ENCODE measurements at places on chromosomes 16 and 17.

DNA sequence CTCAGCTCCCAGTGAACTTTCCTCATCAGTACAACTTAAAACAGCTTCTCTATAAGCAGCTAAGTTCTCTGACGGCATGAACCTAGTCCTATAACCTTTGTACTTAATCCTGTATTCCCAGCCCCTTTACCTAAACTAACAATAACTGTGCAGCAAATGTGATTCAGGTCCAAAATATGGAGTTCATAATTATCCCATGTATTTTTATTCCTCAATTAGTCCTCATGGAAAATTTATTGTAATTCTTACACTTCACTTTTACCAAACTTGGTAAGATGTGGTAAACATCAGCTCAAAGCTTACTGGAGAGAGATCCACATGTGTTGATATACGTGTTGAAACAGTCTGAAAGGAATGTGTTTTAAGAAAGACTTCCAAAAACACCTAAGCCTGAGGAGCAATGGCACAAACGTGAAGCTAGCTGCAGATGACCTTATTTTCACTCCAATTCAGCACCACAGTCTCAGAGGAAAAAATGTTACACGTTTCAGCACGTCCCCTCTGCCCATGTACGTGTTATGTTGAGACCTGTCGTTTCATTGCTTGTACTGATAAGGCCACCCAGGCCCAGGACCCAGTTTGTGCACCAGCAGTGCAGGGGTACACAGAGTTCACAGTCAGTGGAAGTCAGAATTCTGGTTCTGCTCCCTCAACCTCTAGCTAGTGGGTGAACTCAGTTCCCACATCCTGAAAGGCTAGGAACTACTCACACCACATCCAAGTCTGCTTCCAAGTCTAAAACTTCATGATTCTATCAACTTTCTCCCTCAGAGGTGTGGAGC lies 7.1 kb downstream of the USP31 start:
- no peak for DNase-seq

DNA sequence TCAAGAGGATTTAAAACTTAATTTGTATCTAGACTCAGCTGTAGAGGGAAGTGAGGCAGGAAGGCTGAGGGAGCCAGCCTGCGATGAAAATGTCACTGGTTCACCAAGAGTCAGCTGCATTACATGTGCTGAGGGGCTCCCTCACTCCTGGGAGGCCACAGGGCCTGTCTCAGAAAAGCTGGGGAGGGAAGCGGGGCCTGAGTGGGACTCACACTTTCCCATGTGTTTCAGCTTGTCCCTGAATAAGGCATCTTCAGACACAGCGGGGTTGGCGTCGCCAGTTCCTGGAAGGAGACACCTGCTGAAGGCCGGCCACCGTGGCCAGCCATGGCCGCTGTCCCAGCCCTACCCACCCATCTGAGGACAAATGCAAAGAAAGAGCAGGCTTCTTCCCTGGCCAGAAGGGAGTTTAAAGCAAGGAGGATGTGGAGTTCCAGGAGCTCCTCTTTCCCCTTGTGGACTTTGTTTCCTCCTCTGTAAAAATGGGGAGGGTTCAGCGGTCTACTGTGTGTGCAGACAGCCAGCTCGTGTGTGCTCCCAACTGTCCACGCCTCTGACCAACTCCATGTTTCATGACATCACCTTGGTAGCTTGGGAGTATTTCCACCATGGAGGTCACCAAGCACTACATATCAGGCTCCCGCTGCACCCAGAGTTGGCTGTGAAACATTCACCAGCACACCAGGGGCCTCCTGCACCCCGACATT lies 19.2 kb upstream of the MRPS23 start:
- no peak for DNase-seq

- no peak for DNase-seq
Measured at GRCh38 chr16:89482150-89482816, 8.1 kb downstream of the ANKRD11 start.

DNA sequence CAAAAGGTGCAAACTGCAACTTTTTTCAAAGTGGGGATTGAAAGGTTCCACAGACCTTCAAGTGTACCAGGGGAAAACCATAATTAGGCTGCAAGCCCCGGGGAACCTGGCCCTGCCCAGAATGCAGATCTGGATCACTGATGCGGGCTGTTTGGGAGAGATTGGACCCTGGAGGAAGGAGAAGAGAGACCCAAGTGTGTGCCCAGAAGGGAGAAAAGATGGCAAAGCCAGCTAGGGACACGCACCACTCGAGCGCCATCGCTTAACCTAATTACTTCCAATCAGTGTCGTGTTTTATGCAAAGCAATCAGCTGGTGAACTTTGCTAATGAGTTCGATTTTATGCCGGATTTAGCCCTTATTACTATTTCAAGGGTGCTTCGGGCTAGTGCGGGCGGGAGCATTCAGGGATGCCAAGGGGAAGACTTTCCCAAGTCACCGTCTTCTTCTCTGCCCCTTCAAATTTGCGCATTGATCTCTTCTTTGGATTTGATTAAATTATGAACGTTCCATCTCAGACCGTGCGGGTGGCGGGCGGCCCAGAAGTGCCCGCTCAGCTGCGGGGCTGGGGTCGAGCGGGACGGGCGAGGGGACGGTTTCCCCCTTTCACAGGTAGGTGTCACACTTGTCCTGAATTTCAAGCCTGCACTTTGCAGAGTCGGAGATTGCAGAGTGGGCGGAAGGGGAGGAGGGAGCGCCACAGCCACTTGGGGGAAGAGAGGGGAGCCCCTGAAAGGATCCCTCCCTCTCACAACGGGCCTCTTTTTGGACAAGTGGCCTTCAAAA lies 4.0 kb downstream of the IRX5 start:
- DNase-seq, result no peak

- DNase-seq, result peak; percentile 69
Measured at GRCh38 chr16:21646721-21647561, 5.5 kb downstream of the IGSF6 start.

GRCh38 chr17:2423271-2423670 lies 22.4 kb upstream of the MNT start:
- no peak for DNase-seq

DNA sequence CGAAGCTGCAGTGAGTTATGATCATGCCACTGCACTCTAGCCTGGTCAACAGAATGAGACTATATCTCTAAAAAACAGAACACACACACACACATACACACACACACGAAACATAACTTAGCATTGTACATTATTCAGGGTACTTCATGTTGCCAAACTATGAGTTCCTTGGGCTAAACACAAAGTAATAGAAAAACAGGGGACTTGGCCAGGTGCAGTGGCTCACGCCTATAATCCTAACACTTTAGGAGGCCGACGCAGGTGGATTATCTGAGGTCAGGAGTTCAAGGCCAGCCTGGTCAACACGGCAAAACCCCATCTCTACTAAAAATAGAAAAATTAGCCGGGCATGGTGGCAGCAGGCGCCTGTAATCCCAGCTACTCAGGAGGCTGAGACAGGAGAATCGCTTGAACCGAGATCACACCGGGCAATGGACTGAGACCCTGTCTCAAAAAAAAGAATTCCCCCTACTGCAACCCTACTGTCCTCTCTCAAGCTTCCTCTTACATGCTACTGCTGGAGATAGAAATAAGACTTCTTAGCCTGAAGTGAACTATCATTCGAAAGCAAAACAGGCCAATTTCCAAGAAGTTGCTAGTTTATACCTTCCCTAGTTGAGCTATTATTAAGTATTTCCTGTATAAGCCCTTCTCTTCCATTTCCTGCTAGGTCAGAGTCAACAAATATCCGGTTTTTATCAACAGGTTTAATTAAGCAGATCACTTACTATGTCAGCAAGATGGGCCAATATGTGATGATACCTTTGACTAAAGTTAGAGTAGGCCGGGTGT lies 7.2 kb downstream of the LSM12 start:
- no peak for DNase-seq

GRCh38 chr16:78519896-78520295 lies 420.4 kb downstream of the WWOX start:
- DNase-seq, result no peak

DNA sequence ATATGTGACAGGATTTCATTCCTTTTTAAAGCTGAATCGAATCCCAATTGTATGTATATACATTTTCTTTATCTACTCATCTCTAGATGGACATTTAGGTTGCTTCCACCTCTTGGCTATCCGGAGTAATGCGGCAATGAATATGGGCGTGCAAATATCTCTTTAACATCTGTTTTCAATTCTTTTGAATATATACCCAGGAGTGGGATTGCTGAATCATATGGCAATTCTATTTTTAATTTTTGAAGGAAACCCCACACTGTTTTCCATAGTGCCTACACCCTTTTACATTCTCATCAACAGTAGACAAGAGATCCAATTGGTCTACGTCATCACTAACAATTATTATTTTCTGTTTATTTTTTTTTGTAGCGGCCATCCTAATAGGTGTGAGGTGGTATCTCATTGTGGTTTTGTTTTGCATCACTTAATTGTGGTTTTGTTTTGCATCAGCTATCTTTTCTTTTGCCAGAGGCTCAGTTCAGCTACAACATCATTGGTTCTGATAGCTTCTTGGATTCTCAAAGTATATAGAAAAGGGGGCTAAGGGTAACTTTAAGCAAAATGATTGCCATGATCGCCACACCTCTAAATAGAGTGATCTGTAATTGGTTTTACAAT lies 25.6 kb upstream of the MAP2K6 start:
- DNase-seq, result no peak

GRCh38 chr17:80023481-80024205 lies 12.0 kb downstream of the TBC1D16 start:
- DNase-seq, result no peak

- DNase-seq, result no peak
Measured at GRCh38 chr16:22423716-22424115, 49.3 kb upstream of the CDR2 start.

GRCh38 chr16:49009204-49009603 lies 272.4 kb downstream of the CBLN1 start:
- DNase-seq, result no peak

GRCh38 chr17:18848501-18848900 lies 9.4 kb upstream of the PRPSAP2 start:
- no peak for DNase-seq

- no peak for DNase-seq
Measured at GRCh38 chr17:61399131-61400065, at the start of gene TBX2. TSS of gene TBX2 (plus strand) at chr17:61399843. CDS start at chr17:61400177, 334 bp downstream.

- DNase-seq, result no peak
Measured at GRCh38 chr17:36930583-36930900, 6.7 kb upstream of the LHX1 start.

GRCh38 chr17:61476476-61477203 lies 24.4 kb downstream of the TBX4 start:
- DNase-seq, result no peak

DNA sequence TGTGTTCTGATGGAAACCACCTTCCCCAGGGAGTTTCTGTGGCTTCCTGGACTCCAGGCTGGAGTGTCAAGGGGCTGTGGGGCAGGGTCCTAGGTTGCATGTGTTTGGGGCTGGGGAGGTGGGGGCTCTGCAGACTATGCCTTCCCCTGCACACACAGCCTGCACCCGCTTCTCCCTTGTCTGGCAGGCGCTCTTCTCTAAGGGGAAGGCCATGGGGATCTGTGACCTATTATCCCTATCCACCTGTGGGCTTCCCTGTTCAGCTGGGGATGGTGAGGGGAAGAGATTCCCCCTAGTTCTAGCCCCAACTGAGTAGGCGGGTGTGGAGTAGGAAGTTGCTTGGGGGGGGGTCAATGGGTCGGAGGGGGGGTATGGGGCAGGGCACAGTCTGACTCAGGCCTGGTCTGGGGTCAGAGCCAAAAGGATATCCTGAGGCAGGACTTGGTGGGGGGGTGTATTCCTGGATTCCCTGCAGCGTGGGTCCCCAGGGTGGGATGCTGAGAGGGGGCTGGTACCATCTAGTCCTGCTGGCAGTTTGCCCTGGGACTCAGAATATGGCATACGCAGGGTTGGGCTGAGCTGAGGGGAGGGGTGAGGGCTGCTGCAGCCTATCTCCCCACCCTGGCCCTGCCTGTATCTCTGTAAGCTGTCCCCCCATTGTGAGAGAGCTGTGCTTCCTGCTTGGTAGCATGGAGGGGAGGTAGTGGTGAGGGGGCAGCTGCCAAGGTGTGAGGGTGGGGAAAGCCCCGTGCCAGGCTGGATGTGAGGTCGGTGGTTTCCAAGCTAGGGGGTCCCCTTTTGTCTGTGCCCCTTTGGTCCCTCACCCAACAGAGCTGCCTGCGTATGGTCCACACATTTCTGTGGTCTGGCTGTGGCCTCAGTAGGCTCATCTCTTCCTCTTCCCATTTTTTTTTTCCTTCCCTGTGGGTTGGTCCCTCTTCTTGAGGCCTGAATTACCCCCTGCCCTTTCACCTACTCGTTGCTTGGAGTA lies 14.7 kb downstream of the RARA start:
- DNase-seq, result peak; percentile 78

DNA sequence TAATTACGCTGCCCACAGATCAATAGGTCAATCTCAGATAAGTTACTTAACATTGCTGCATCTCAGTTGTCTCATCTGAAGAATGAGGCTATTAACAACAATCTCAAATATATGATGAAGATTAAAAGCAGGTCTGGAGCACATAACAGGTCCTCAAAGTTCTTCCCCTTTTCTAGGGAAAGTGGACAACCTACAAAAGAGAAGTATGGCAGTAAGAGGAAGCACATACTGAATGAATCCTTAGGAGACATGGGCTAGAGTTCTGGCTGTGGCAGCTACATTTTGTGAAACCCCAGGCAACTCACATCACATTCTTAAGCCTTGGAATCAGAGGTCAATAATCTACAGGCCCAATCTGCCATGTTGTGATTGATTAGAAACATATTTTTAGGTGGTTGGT lies 180.6 kb downstream of the PCTP start:
- no peak for DNase-seq

DNA sequence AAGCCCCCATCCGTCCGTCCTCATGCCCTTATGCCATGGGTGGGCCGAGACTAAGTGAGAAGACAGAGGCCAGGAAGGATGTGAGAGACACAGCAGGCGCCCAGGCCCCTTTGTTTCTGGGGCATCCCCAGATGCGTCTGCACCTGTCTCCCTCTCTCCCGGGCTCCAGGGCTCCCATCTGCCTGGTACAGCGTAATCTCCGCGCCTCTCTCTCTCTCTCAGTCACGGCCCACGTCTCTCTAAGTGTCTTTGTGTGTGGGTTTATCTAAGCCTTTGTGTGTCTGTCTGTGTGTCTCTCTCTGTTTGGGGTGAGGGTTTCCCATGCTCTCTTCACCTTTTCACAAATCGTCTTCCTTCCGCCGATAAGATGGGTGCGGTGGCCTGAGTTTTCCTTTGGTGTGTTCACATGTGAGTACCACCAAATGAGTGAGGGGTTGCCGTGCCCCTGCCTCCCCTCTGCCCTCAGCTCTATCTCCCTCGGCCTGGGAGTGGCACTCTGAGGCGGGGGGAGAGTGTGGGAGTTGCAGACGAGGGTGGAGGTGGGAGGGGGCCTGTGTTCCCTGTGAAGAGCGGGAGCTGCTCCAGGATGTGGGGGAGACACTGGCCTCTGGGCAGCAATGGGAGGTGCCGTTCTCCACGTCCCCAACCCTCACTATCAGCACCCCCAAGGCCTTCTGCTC lies 25.8 kb upstream of the ABCC3 start:
- DNase-seq, result no peak

- no peak for DNase-seq
Measured at GRCh38 chr16:20401475-20402016, 3.0 kb downstream of the PDILT start.
